NCI-H524 (cell line): ENCODE measurements at places on chromosomes 1 and 21.

DNA sequence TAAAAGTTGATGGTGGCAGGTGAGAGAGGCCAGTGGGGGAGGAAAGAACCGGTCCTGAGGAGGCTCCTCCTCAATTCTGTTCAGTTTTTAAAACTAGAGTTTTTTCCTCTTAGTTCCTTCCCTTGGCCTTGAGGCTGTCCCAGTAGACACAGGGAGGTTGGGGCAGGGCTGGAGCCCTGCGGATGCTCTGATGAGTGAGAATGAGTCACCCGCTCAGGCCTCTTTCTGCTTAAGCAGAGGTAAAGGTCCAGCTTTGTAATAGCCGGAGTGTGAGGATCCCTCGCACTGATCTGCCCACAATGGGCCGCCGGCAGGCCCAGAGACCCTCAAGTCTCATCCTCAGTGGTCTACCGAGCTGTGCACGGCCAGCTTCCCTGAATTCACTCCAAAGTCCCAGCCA is 49.6 kb upstream of the IRF2BP2 start:
- no peak for DNase-seq

GRCh38 chr1:46186076-46186475 is 9.8 kb upstream of the P3R3URF start:
- DNase-seq, result no peak

GRCh38 chr1:22654692-22655091 is 1.7 kb downstream of the C1QB start:
- no peak for DNase-seq

- DNase-seq, result peak; percentile 27
Measured at GRCh38 chr1:229410370-229410691, 23.6 kb downstream of the ACTA1 start.

DNA sequence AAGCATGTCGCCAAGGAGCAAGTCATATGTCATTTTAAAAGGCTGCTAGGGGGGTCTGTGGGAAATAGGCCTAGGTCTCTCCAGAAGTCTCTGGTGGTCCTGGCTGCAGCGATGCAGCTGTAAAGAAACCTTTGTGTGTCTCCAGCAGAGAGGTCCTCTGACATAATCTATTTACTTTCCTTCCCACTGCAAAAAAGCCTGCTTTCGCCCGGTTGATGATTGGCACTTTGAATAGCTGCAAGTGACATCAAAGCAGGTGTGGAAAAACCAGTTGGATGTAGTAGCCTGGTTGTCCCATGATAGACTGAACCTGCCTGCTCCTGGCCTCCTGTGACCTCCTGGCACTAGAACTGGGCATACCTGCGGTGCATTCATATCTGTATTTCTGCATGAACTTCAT is 13.8 kb downstream of the RASSF5 start:
- DNase-seq, result no peak

DNA sequence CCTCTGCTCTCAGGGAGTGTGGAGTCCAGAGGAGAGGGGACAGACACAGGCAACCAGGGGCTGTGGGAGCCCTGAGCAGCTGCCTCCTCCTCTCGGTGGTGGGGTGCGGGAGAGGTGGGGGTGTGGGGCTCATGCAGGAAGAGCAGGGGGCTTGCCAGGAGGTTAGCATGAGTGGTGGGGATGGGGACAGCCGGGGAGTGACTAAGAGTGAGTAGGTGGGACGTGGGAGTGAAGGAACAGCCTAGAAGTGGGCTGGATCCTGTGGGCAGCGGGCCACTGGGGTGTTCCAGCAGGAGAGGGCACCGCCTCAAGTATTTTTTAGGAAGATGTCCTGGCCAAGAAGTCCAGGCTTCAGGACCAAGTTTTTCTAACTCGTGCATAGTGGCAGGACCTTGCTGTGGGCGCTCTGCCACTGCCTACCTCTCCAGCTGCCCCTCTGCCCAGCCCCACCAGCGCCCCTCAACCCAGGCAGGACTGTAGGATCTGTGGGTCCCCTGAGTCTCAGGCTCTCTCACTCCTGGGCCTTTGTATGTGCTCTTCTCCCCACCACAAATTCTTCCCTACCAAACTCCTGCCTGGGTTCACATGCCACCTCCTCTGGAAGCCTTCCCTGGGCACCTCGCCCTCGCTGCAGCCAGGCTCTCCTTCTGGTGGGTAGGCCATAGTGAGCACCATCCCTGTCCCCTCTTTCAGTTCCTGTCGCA is 18.8 kb upstream of the LHX4 start:
- DNase-seq, result no peak

DNA sequence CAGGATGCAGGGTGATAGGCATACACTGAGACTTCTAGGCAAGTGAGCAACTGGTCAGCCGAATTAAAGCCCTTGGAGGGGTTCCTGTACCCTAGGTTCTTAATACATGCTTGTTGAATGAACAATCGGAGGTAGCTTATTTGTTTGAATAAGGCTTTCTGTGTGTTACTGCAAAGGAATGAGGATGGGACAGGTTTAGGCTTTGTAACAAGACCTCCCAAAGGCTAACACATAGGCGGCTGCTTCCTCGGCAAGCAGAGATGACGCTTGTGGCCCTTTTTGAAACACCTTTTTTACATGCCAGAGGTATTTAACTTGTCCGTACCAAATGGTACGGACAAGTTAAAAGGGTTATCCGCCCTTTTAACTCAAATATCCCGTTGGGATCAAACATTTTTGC is 511.6 kb downstream of the KIF26B start:
- no peak for DNase-seq

DNA sequence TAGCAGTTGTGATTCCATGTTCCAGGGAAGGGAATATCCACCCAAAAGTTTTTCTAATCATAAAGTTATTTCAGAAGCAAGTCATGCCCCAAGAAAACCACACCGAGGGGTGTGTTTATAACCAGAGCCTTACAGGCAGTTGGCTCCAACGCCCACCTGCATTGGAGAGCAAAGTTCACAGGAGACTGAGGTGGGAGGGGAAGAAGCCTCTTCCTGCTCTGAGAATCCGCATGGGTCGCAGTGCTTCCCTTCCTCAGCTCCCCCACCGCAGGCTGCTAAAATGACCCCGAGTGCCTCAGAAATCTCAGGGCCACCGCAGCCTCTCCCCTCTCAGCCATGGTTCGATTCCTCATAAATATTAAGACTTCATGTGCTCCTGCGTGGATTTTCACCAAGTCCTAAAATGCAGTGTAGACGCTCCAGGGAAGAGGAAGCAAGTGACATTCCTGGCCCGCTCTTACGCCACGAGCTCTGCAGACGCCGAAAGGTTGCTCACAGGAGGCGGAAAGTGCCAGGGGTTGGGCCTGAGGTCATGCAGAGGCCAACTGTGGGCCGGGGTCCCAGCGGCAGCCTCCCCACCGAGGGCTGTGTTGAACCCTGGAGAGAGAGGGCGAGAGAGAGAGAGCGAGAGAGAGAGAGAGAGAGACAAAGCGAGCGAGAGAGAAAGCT is 13.4 kb upstream of the SPSB1 start:
- DNase-seq, result no peak

DNA sequence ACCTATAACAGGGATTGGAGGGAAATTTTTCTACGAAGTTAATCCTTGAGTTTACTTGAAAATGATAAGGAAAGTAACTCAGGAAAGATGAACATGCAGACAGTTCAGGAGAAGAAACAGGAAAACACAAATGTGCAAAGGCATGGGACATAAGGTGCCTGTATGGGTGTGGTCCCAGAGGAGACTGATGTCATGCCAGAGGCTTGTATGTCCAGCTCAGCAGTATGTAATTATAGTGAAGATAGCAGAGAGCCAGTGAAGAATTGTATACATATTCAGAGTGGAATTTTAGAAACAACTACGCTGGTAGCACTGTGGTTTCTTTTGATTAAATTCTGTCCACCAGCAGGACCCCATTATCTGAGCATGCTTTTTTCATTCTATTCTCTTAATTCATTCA is 179.5 kb downstream of the LRRC7 start:
- DNase-seq, result no peak

GRCh38 chr1:201545851-201546492 is 7.0 kb downstream of the NAV1 start:
- peak; percentile 52 for DNase-seq

DNA sequence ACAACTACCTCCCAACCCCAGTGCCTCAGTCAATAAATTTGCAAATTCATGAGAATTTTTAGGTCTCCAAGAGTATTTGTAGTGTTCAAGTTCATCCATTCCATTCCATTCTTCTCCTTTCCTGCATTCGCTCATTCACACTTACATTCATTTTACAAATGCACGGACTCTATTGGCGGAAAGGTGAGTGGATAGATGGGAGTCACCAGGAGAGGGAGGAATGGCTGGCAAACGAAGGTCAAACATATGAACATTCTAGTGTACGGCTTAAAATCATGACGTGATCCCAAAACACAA is 2.5 kb downstream of the LORICRIN start:
- no peak for DNase-seq

GRCh38 chr1:197557302-197557701 is 218.0 kb downstream of the DENND1B start:
- DNase-seq, result no peak

GRCh38 chr1:87959236-87959635 is 630.6 kb downstream of the LMO4 start:
- peak; percentile 87 for DNase-seq

GRCh38 chr1:84849357-84849975 is 43.5 kb downstream of the LPAR3 start:
- DNase-seq, result no peak

DNA sequence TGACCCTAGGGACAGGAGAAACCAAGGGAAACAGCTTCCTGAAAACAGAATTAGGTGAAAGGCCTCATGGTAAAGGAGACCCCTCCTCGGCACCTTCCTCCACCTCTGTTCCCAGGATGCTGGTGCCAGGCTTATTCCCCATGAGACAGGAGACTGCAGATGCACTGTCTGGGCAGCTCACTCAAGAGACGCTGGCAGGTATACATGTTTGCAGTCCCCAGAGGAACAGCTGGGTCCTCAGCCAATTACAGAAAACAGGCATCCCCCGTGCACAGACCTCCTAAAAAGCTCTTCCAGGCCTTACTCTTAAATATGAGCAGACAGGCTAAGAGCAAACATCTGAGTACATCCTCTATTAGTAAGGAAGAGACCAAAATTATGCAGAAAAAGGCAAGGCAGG is 6.5 kb downstream of the CCSAP start:
- peak; percentile 72 for DNase-seq

- no peak for DNase-seq
Measured at GRCh38 chr21:36704958-36705678, 6.2 kb downstream of the SIM2 start.

DNA sequence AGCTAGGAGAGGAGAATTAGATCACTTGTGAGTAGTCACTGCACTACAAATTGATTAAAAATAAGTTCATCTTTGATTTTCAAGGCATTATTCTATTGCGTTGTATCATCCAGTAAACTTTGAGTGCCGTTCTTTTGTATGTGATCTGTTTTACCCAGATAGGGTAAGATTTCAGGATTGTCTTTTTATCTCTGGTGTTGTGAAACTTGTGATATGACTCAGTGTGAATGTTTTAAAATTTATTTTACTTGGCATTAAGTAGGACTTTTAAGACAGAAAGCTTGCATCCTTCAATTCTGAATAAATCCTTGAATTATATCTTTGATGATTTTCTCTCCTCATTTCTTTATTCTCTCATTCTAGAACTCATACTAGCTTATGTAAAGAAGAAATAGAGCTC is 93.3 kb upstream of the ADAMTS5 start:
- no peak for DNase-seq

- no peak for DNase-seq
Measured at GRCh38 chr1:84376000-84376910, 22.0 kb upstream of the DNASE2B start.

- peak; percentile 31 for DNase-seq
Measured at GRCh38 chr1:9302745-9303524, 10.2 kb downstream of the SPSB1 start.

- peak; percentile 67 for DNase-seq
Measured at GRCh38 chr1:39269791-39270342, 65.4 kb downstream of the MACF1 start.

GRCh38 chr1:153616917-153617311 is 789 bp upstream of the S100A14 start:
- DNase-seq, result no peak

DNA sequence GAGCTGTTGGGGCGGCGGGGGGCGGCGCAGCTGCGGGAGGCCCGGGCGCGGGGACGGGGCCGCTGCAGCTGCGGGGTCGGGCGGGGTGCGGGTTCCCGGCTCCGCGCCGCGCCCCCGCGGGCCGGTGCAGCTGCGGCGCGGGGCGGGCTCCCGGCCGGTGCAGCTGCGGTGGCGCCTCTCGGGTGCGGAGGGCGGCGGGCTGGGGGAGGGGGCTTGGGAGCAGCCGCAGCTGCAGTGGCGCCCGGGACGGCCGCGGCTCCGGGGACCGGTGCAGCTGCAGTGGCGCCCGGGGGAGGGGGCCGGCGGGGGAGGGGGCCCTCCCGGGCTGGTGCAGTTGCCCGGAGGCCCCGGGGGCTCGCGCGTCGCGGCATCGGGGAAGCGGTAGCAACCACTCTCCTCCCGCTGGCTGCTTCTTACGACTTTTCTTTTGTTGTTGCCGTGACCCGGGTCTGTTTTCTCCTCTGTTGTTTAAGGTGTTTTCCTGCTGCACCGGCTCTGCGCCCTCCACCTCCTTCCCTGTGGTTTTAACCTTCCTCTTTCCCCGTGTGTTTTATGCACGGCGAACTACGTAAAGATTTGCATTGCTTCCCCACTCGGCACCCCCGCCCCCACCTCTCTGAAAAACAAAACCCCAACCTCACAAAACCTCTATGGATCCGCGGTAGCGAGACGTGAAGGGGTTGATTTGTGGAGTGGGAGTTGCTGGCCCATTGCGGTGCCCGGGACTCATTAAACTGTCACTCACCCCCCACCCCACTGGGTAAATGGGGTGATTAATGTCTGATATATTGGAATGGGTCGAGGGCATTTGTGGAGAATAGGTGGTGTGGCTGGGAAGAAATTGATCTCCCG is 1.7 kb upstream of the ZBTB18 start:
- peak; percentile 59 for DNase-seq
